ENCODE measurements at places on chromosomes 2 and 18.
A peak's percentile ranks its signal among the peaks of the same experiment; 100 is the strongest.

DNA sequence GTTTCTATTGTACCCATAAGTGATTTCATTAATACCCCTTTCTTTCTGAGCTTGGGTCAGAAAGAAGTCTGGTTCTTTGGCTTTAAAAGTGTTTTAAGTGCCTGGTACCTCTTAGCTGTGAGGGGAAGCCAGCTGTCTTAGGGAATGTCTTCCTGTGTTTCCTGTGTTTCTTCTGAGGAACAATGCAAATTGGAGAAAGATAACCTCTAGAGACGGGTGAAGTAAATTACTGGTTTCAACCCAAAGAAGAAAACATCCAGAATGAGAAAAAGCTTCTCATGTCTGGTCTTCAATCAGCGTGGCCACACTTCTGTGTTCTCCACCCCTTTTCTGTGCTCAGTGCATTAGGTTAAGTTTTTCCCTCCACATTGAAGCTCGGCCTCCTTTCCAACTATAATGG, 10.2 kb upstream of the CHN1 start:
- DNase-seq, result no peak

DNA sequence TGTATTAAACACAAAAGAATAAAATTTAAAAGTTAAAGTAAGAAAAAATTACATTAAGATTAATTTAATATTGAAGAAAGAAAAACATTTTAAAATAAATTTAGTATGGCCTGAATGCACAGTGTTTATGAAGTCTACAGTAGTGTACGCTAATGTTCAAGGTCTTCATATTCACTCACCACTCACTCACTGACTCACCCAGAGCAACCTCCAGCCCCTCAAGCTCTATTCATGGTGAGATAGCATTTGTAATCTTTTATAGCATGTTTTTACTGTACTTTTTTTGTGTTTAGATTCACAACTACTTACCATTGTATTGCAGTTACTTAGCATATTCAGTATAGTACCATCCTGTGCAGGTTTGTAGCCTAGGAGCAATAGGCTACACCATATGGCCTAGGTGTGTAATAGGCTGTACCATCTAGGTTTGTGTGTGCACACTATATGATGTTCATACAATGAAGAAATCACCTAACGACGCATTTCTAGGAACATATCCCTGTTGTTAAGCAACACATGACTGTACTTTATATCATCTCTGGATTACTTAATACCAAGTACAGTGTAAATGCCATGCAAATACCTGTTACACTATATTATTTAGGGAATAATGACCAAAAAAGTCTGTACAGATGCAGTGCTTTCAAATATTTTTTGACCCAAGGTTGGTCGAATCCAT, 144.0 kb upstream of the IL1R2 start:
- DNase-seq, result no peak

DNA sequence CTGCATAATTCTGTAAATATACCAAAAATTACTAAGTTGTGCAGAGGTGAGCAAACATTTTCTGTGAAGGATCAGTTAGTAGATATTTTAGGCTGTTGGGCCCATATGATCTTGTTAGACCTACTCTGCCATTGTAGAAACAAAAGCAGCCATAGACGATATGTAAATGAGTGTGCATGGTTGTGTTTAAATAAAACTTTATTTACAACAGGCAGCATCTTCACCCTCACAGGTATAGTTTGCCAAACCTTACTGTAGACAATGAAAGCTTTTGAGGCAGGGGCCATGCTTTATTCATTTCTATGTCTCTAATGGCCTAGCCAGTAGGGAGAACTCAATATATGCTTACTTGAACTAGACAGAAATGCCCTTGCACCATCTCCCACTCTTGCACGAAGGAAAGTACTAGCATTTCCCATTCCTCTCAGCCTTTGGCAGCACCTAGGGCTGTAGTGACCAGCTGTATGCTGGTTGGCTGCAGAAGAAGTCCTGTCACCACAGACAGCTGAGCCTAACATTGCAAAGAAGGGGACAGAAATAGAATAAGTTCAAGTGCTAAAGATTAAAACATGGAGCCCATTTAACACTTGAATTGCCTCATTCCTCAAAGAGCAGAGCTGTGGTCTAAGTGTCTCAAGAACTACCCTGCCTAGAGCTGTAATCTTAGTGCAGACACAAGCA, 305.1 kb upstream of the MGAT5 start:
- no peak for DNase-seq

GRCh38 chr2:58291726-58292438, 50.8 kb upstream of the FANCL start:
- no peak for DNase-seq

DNA sequence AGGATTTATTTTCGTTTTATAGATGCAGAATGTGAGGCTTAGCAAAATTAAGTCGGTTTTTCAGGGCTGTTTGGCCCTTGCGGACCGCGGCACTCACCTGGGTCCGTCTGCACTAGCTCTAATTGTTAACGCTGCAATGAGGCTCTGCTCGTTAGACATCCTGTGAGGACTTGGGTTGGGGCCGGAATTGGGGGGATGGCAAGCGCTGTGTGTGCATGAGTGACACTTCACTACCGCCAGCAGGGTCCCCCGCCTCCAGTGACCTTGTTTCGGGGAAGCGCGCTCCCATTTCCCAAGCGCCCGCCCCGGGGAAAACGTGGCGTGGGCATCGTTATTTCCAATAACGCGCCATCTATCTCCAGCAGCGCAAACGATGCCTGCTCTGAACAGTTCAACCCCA, 54.2 kb downstream of the KCNG2 start:
- DNase-seq, result no peak

- DNase-seq, result no peak
Observed at GRCh38 chr2:238254095-238254723, 14.4 kb upstream of the HES6 start.

DNA sequence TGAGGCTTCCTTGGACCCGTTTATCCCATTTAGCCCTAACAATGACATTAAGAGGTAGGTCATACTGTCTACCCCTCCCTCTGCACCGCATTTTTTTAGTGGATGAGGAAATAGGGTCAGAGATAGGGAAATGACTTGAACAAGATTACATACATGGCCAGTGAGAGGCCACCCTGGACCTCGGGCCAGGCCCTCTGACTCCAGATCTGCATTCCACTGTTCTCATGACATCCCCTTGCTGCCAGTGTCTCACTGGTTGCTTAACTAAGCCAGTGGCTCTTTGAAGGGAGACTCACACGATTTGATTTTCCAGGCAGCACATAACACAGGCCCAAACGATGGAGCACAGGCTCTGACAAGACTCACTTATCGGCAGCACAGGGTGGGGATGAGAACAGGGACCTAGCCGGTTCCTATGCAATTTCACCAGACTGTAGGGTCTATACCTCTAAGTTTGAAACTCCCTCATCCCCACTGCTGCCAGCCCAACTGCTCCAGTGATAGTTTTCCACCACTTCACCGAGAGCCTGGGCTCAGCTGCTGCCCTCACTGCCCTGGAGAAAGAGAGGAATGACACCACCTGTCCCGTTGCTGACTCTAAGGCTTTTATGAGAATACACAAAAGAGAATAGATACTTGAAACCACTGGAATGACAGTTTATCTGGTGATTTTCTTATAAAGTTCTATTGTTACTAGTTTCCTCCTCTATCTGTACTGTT, 82.5 kb downstream of the TMEM247 start:
- DNase-seq, result no peak

- DNase-seq, result no peak
Observed at GRCh38 chr2:142918624-142919023, 41.2 kb downstream of the KYNU start.

GRCh38 chr18:62809900-62810299, 94.6 kb downstream of the PHLPP1 start:
- DNase-seq, result no peak

GRCh38 chr18:13681701-13682100, 44.7 kb downstream of the FAM210A start:
- DNase-seq, result no peak

DNA sequence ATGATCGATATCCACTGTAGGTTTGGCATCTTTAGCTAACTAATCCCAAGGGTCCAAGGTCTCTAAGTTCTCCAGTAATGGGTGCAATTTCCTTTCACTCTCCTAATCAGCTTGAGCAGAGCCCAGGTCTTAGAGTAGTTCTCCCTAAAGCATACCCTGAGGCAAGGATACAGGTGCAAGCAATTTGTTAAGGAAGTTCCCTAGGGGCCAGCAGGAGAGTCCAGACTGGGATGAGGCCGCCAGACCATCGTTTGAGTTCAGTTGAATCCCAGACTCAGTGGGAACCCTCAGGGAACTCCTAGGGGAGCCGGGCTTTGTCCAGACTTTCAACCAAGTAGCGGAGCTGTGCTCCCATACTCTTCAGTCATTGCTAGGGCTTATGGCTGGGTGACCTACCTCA, 835.4 kb upstream of the CDH2 start:
- DNase-seq, result no peak

- no peak for DNase-seq
Observed at GRCh38 chr2:127678531-127678930, 3.2 kb upstream of the LIMS2 start.

GRCh38 chr2:88933980-88934379, 242.5 kb downstream of the RPIA start:
- no peak for DNase-seq

- DNase-seq, result peak; percentile 80
Observed at GRCh38 chr2:219218217-219218731, 484 bp downstream of the ABCB6 start.

GRCh38 chr2:134217924-134218323, 35.9 kb upstream of the MGAT5 start:
- DNase-seq, result no peak

DNA sequence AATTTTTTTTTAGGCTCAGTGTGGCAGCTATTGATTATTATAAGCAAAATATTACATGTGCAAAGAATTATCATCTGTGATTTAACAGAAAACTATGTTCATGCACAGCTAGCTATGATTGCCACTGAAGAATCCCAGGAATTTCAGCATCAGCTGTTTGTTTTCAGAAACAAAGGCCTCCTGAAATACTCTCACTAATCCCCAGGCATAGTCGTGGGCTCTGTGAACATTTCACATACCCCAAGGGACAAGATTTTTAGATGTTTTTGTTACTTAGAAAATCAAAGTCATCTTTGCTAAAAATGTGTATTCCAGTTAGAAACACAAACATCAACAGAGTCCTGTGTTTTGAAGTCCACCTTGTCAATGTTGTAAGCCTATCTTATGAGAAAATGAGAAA, 156.1 kb downstream of the MYO1B start:
- DNase-seq, result peak; percentile 33

DNA sequence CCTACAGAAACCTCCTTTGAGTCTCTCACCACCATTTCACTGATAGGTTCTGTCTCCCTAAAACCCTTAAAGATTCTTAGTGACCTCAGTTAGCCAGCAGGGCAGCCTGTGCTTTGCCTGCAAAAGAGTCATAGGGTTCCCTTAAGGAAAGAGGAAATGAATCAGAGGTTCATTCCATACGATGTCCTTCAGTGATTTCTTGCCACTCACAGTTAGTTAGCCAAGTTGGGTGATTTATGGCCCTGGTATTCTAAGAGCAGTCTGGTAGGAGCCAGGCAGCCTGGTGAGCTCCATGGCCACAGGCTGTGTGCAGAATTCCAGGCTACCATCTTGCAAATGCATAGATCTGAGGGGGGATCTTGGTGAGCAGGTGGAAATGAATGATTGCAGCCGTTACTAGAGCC, 18.7 kb upstream of the CCBE1 start:
- DNase-seq, result peak; percentile 88

- peak; percentile 70 for DNase-seq
Observed at GRCh38 chr2:85935746-85936208, 47.0 kb upstream of the ST3GAL5 start.

DNA sequence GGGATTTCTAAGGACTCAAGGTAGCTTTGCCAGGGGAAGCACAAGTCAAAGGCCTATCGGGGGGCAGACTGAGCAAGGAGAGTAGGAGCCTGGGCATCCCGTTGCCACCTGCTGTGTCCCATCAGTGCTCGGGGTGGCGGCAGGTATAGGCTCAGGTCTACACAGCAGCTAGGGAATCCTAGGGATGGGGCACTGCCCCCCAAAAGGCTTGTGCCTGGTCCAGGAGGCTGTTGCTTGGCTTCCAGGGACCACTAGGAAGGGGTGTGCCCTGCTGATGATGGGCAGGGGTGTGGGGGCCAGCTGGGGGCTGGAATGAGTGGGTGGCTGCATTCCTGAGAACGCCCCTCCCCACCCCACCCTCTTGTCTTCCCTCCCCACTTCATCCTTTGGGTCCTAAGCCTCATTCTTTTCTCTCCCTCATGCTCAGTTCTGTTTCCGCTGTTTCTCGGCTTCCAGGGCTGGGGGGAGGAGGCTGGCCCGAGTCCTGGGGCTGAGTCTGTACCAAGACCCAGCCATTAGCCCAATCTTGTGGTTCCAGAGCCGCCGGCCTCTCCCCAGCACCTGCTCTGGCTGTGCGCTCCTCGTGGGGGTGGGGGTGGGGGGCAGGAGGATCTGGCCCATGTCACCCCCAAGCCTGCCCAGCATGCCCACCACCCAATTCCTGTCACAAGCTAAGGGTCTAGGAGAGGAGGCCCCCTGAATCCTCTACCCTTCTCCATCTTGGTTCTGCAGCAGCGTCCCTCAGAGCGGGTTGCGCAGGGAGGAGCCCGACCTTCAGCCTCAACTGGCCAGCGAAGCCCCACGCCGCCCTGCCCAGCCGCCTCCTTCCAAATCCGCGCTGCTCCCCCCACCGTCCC, 12.8 kb downstream of the SPEG start:
- DNase-seq, result no peak

- DNase-seq, result peak; percentile 67
Observed at GRCh38 chr2:232389327-232389726, 10.8 kb downstream of the ALPP start.

- DNase-seq, result no peak
Observed at GRCh38 chr2:239948100-239948881, 76.9 kb downstream of the NDUFA10 start.

DNA sequence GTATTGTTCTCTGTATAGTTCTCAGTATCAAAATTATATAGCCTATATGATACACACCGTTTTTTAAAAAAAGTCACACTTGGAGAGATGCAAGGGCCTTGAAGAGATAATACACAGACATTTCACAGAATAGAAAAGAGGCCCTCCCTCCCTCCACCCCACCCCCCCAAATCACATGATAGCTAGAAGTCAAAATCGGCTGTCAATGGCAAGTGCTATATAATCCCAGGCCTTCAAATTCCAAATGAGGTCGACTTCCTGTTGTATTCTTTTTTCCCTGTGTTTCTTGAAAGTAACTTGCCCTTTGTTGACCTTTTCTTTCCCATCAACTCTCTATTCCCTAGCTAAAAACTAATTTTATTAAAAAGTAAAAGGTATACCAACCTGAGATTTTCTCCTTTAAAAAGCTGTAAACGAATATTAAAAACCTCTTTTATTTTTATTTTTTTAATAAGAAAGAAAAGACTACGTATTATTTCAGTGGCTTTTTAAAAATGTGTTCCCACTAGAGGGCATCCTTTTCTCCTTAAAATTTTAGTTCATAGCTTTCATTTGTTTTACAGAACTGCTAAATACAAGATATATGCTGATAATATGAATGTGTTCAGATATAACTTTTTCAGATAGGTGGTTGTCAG, 46.6 kb downstream of the KCMF1 start:
- DNase-seq, result peak; percentile 48

Data from astrocyte of the spinal cord (primary cell).